ENCODE measurements at places on chromosomes 4 and X.
A peak's percentile ranks its signal among the peaks of the same experiment; 100 is the strongest.

DNA sequence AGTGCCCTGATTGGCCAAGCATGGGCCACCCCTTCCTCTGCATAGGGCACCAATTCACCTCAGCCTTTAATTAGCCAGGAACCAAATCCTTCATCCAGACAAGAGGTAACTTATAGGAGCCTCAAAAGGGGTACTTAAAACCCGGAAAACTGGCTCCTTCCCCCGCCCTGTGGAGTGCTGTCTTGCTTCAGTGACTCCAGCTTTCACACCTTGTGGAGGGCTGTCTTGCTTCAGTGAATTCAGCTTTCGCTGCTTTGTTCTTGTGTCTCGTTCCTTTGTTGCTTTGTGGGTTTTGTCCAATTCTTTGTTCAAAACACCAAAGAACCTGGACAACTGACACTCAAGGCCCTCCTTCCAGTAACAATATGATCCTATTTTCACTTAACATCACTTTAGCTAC, 82.2 kb upstream of the FRG1 start:
- DNase-seq, result no peak

DNA sequence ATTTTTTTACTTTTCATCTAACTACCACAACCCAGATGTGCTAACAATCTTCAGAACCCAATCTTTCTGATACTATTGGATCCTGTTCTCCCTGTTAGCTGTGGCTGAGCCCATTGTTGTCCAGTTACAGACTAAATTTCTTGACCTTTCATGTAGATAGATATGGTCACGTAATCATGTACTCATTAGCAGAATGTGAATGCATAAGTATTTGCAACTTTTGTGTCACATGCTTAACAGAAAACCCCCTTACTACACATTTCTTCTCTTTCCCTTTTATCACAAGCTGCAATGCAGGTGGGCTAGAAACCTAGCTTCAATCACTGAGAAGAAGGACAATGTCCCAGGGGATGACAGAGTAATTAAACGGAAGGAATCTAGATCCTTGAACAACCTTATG, 13.1 kb upstream of the FAM13A start:
- DNase-seq, result no peak

DNA sequence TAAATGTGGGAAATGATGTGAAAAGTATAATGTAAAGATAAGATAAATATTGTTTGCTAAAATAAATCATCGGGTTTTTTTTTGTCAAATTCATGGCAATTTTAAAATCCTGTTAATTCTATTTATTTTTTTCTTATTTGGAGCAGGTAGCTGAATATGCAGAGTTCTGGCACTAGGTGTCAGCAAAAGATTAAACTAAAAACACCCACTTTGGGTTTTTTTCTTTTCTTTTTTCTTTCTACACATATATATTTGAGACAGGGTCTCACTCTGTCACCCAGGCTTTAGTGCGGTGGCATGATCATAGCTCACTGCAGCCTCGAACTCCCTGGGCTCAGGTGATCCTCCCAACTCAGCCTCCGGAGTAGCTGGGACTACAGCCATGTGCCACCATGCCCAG, 6.9 kb upstream of the RAP2C start:
- DNase-seq, result no peak

DNA sequence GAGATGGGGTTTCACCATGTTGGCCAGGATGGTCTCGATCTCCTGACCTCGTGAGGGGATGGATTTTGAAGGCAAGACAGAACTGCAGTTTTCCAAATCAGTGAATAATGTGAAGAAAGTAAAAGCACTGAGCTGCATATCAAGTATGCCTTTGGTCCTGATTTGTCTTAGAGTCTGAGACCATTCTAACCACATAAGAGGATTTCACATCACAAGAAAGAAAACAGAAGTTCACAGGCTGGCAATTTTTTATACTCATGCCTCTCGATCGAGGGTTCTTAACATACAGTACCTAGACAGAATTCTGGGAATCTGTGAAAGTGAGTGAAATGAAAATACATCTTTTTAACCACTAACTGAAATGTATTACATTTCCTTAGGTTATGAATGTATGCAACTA, 23.3 kb downstream of the CHIC2 start:
- no peak for DNase-seq

DNA sequence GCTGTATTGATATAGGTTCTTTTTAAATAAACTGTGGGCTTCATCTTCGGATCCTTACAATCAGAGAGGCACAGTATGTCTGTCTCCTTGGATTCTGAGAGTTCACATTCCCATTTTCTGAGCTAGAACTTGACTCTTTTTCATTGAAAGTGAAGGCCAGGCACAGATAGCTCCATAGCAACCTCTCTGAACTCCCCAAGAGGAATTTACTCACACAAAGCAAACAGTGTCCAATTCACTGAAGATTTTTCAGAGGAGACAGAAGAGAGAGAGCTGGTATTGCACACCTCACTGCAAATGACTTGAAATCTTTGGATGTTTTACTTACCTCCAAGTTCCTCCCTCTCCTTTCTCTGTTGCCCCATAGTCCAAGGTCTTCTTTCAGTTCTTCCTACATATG, 130.9 kb upstream of the CASK start:
- DNase-seq, result no peak

DNA sequence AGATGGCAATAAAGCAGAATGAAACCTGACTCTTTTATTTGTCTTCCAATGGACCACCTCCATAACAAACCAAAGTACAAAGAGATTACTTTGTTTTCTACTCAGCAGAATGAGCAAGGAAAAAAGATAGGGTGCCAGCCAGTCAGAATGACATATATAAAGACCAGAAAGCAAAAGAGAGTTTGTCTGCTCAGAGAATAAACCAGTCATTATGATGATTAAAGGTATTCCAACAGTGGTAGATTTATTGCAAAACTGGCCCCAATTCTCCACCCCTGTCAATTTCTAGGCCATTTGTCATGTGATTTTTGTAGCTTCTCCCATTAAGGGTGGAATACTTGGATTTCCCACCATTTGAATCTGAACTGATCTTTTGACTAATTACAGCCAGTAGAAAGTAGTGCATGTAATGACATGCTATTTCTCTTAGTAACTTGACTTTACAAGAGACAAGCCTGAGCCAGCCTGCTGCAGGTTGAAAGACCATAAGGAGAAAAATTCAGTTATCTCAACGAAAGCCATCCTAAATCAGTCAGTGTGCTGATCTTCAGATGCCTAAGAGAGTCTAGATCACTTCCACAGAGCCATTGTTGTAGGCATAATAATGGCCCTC, 203.1 kb downstream of the EPHA5 start:
- DNase-seq, result no peak

GRCh38 chr4:163967263-163967662, 472.8 kb downstream of the TMA16 start:
- no peak for DNase-seq

DNA sequence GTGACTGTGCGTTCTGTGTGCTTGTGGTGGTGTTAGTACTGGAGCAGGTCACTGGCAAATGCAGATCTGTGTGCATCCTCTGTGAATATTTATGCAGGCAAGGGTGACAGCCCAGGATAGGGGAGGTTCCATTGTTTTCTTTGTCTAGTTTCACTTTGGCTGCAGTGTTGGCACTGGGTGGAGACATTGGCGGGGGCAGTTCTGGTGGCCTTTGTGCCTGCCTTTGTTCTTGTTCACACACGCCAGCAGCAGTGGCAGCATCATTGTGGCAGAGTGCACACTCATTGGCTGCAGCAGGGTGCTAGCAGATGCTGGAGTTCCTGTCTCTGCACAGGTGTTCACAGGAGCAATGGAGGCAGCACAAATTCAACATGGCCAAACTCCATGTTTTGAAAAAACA, 495.3 kb downstream of the UBE2NL start:
- DNase-seq, result no peak

DNA sequence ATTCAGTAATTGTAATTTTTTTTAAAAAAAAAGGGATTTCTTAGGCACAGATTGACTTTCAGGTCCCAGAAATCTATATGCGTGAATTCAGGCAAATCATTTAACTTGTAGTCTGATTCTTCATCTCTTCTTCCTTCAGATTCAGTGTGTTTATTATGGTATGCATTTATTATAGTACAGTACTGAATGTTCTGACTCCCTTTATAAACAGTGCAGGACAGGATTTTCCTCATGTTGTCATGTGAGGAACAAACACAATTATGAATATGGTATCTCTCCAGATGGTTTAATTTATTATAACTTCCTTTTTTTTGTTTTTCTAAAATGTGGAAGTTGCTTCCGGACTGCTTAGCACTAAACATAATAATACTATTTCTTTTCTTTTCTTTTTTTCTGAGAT, 54.2 kb downstream of the RPS3A start:
- no peak for DNase-seq

DNA sequence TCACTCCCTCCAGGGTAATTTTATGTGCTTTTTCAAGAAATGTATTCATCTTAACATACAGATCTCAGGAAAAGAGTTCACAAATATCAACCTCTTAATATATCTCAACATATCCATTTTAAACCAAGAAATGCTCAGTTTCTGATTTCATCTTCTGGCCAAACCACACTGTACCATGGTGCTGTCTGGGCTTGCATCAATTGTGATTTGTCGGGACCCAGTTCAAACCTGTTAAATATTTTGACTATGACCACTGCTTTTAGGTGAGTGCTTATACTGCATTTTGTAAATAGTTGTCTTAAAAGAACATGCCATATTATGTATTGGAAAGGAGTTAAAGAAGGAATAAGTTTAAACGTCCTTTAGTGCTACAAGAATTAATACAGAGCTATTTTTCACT, 352.1 kb downstream of the SPOCK3 start:
- no peak for DNase-seq

GRCh38 chr4:6942238-6942800, 32.7 kb downstream of the TBC1D14 start:
- DNase-seq, result peak; percentile 37

- DNase-seq, result no peak
Measured at GRCh38 chr4:40837094-40837870, 87.5 kb downstream of the NSUN7 start.

DNA sequence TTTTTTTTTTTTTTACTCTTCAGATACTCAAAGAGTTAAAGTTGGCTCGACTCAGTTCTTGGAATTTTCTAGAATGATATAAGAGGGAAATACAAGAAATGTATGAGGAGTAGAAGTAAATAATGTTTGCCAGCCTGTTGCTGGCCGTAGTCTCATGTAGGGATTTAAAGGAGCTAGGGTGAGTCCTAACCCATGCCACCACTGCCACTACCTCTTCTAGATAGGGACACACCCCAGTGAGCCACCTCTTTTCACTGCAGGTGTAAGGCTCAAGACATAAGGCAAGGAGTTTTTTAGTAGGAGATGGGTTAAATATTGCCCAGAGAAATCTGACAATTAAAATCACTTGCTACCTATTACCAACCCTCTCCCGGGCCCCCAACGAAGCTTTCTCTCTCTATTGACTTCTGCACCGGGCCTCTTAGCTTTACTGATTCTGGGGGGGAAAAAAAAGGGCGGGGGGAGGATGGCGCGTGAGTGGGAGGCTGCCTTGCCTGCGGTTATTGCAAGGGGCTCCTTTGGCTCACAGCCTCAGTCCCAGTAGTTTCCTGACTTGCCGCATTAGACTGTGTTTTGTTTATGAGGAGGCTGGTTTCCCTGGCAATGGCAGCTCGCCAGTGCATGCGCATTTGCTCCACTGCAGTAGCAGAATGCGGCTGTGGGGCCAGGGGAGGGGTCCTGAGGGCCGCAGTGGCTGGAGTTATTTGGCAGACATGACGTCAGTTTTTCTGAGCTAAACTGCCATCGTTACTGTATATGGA, 3.0 kb downstream of the LINC00632 start:
- DNase-seq, result no peak

- DNase-seq, result no peak
Measured at GRCh38 chr4:177455561-177455970, 13.3 kb upstream of the AGA start.

GRCh38 chr4:186201535-186202230, 10.3 kb downstream of the CYP4V2 start:
- DNase-seq, result peak; percentile 22

GRCh38 chr4:39085891-39086290, 23.9 kb downstream of the KLHL5 start:
- no peak for DNase-seq

- DNase-seq, result no peak
Measured at GRCh38 chr4:90165883-90166282, 38.7 kb downstream of the CCSER1 start.

DNA sequence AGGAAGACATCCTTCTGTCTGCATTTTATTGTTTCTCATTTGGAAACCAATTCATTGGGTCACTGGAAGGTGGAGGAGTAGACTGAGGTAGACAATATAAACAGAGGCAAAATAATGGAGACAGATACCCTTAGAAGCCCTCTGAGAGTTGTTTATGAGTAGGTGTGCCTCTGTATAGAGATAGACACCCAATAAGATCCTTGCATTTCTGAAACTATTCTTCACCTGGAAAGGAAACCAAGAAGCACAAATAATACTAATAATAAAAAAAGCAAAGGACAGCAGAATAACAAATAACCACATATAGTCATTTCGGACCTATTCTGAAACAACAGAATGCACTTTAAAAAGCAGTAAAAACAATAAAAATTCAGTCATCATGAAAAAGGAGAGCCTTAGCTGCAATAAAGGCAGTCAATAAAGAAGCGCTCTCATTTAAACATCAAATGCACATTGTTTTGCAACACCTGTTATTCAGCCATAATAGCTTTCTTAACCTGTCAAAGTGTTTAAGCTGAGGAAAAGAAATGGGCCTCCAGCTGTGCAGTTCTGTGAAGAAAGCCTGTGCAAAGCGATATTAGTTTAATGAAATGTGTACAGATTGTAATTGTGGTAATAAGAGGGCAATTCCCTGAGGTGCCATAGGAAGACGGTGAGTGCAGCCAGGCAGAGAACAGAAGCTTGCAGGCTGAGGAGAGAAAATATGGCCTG, 904.2 kb downstream of the STPG2 start:
- no peak for DNase-seq

- no peak for DNase-seq
Measured at GRCh38 chr4:69056921-69057550, 39.2 kb upstream of the UGT2B7 start.

DNA sequence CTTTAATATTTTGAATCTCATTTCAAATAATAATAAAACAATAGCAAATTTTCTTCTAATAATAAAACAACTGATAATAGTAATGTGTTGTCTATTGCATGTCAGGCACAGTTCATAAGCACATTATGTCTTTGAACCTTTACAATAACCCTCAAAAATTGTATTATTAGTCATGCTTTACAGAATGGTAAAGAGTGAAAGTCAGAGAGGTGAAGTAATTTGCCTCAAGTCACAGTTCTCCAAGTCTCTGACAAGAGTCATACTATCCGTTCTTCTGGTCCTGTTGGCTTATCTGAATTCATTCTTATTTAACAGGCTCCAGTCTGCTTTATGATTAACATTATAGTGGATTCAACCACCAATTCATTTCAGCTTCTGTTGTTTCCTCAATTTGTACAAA, 313.0 kb downstream of the AFF2 start:
- DNase-seq, result no peak

DNA sequence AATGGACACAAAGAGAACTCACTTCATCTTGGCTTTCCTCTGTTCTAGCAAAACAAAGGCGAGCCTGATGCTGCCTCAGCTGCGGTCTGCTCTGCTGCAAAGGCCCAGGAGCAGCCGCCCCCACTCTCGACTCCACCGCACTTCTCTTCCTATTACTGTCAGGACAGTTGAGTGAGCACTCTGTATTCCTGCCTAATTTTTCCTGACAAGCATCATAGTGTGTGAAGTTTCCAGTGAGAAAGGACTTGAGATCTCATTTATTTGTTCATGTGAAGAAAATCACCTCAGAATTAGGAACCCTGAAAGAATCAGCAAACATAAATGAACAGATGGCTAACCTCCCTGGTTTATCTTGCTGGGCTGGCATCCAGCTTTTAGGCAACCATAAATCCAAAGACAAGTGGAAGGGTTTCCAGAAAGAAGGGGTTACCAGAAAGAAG, 15.6 kb downstream of the SCARB2 start:
- no peak for DNase-seq

GRCh38 chrX:130085551-130086446, 24.5 kb downstream of the ELF4 start:
- no peak for DNase-seq
